ENCODE measurements at places on chromosomes 16 and 17. TPM values are rescaled to one million over a fixed set of nuclear protein-coding genes. Genes with fewer than 3 reads are reported as not detected.

The TLCD2 gene
- total RNA-seq, result 0.85 TPM

The ST6GALNAC1 gene
- total RNA-seq, result 1.1 TPM

The MTSS2 gene
- 1.1 TPM for total RNA-seq

The RAB34 gene
- 6.6 TPM for total RNA-seq

The PDK2 gene
- total RNA-seq, result 13.3 TPM

The MT1M gene
- not detected for total RNA-seq

The KRT20 gene
- total RNA-seq, result not detected

The TBC1D28 gene
- not detected for total RNA-seq

The SMPD3 gene
- total RNA-seq, result 0.12 TPM

The PLCD3 gene
- 4.3 TPM for total RNA-seq

The IRF8 gene
- 41.7 TPM for total RNA-seq

DNA sequence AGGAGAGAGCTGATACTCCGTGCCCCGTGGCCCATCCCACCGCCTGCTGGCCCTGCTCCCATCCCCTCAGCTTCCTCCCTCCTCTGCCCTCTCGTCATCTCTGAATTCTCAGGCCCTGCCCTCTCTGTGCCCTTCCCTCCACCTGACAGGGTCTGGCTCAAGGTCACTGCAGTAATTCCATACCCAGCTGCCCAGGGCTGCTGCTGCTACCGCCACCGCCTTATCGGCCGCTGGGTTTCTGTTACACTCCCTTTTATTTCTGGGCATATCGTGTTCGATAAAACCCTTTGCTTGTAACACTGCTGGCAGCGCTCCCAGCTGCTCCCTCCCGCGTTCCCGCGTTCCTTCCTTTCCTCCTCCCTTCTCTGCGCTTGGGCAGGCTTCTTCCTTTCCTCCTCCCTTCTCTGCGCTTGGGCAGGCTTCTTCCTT lies 1.2 kb downstream of the EPN3 start:
- H3K27me3 ChIP-seq, result peaks cover 49% of the 10 kb centered on the region
- H3K4me1 ChIP-seq, result peaks cover 16% of the 10 kb centered on the region
- H3K27ac ChIP-seq, result no peak overlapping the region
- no peaks in the 10 kb centered on the region for H3K36me3 ChIP-seq
- DNase-seq, result no peak

DNA sequence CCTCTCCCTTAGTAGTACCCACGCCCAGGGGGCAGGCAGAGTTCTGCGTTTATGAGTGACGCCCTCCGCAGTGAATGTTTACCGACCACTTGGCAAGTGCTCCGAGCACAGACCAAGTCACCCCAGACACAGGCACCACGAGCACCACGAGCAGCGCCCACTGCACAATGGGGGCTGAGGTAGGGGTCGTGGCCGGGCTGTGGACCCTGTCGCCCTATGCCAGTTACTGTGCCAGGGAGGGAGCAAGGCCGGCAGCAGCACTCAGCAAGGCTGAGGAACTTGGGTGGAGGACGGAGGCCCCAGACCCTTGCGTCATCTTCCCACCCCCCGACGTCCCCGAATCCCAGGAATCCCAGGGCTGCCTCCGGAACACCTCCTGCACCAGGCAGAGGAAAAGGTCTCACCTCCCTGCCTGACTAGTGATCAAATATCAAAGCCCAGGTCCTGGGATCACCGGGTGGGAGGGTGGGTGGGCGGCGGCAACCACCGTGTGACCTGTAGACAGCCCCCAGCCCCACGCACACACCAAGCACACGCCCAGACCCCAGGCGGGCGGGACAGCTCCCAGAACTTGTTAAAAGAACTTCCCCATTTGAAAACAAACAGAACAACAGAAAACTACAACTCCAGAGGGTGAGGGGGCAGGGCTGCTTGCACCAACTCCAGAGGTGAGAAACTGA lies 5.4 kb downstream of the VASN start:
- H3K36me3 ChIP-seq, result peaks cover 2% of the 10 kb centered on the region
- H3K4me1 ChIP-seq, result peaks cover 22% of the 10 kb centered on the region
- no peaks in the 10 kb centered on the region for H3K27me3 ChIP-seq
- no peak overlapping the region for H3K27ac ChIP-seq
- no peak overlapping the region for H3K4me3 ChIP-seq

GRCh38 chr17:45770632-45771270 lies 13.4 kb upstream of the CRHR1 start:
- H3K36me3 ChIP-seq, result no peaks in the 10 kb centered on the region
- peaks cover 29% of the 10 kb centered on the region for H3K27me3 ChIP-seq
- no peak overlapping the region for H3K4me3 ChIP-seq

GRCh38 chr17:42414704-42415409 lies 8.2 kb downstream of the CAVIN1 start:
- H3K27ac ChIP-seq, result peak overlapping the region; percentile 69
- peaks cover 17% of the 10 kb centered on the region for H3K4me1 ChIP-seq
- DNase-seq, result peak; percentile 87
- H3K4me3 ChIP-seq, result peak overlapping the region; percentile 49

- no peaks in the 10 kb centered on the region for H3K27me3 ChIP-seq
- no peak overlapping the region for H3K4me3 ChIP-seq
- no peak for DNase-seq
- no peaks in the 10 kb centered on the region for H3K4me1 ChIP-seq
- H3K27ac ChIP-seq, result no peak overlapping the region
Measured at GRCh38 chr16:55184052-55184451, 140.0 kb upstream of the IRX6 start.

GRCh38 chr16:27430512-27430911 lies 28.5 kb downstream of the IL21R start:
- no peak for DNase-seq
- H3K27ac ChIP-seq, result peak overlapping the region; percentile 53
- no peak overlapping the region for H3K4me3 ChIP-seq
- no peaks in the 10 kb centered on the region for H3K27me3 ChIP-seq
- H3K4me1 ChIP-seq, result peaks cover 49% of the 10 kb centered on the region

DNA sequence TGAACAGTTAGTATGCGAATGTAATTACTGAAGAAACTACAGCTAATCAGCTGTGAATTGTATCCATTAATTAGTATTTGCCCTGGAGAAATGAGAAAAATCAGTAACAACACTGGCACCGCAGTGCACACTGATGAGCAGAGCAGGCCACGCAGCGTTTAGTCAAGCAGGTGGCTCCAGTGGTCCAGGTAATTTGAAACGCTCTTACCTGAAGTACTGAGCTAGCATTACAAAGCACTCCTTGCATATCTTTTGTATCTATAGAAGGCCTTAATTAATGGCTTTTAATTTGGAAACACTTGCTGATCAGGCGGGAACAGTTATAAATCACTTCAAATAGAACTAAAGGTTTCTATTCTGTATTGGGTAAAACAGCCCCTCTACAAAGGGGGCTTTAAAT lies 76.4 kb downstream of the TOX3 start:
- no peak overlapping the region for H3K4me3 ChIP-seq
- H3K27me3 ChIP-seq, result no peaks in the 10 kb centered on the region
- no peak overlapping the region for H3K27ac ChIP-seq
- H3K4me1 ChIP-seq, result no peaks in the 10 kb centered on the region
- no peaks in the 10 kb centered on the region for H3K36me3 ChIP-seq

DNA sequence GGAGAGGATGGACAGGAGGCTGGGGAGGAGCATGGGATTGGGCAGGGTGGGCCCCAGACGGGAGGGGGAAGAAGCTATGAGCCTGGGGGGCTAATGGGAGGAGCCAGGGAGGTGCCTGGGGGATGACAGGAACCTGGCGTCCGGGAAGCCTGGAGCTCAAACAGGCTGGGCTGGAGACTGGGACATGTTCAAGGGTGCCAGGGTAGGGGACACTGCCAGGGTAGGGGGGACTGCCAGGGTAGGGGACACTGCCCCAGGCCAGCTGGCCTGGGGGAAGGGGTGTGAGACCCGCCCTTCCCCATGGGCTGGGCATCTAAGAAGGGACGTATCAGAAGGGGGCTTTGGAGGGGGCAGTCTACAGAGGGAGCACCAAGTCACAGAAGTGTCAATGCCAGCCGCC lies 7.0 kb upstream of the FAM83G start:
- no peaks in the 10 kb centered on the region for H3K36me3 ChIP-seq
- no peak for DNase-seq
- no peak overlapping the region for H3K4me3 ChIP-seq
- H3K27ac ChIP-seq, result no peak overlapping the region
- H3K4me1 ChIP-seq, result no peaks in the 10 kb centered on the region

DNA sequence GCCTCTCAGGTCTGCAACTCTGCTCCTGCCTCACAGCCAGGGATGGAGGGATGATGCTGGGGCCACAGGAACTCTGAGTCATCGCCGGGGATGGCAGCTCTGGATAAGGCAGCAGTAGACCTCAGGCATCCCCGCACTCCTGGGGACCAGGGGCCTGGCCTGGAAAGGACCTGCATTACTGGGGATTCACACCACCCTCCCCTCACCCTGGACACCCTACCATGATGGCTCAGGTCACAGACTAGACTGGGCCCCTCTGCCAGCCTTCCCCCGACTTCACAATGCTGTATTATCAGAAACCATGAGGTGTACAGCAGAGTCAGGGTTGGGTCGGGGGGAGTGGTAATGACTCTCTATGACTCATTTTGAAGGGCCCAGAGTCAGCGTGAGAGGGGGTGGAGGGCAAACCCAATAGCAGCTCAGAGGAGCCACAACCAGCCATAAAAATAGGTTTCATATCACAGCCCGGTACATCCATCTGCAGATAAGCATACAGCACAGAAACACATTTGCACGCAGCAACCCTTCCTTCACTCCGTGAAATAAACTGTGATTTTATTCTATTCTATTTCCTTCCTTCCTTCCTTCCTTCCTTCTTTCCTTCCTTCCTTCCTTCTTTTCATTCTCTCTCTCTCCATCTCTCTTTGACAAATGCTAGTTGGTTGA lies 28.8 kb downstream of the DYNLRB2 start:
- DNase-seq, result peak; percentile 92
- peaks cover 36% of the 10 kb centered on the region for H3K4me1 ChIP-seq
- no peaks in the 10 kb centered on the region for H3K27me3 ChIP-seq
- no peaks in the 10 kb centered on the region for H3K36me3 ChIP-seq
- H3K27ac ChIP-seq, result peak overlapping the region; percentile 85

- no peaks in the 10 kb centered on the region for H3K27me3 ChIP-seq
- peaks cover 48% of the 10 kb centered on the region for H3K4me1 ChIP-seq
- H3K27ac ChIP-seq, result no peak overlapping the region
Measured at GRCh38 chr16:53711390-53711789, 7.4 kb downstream of the FTO start.

GRCh38 chr17:44581868-44582267 lies 24.6 kb downstream of the FZD2 start:
- H3K27me3 ChIP-seq, result peaks cover 17% of the 10 kb centered on the region
- H3K4me3 ChIP-seq, result no peak overlapping the region
- DNase-seq, result peak; percentile 15

DNA sequence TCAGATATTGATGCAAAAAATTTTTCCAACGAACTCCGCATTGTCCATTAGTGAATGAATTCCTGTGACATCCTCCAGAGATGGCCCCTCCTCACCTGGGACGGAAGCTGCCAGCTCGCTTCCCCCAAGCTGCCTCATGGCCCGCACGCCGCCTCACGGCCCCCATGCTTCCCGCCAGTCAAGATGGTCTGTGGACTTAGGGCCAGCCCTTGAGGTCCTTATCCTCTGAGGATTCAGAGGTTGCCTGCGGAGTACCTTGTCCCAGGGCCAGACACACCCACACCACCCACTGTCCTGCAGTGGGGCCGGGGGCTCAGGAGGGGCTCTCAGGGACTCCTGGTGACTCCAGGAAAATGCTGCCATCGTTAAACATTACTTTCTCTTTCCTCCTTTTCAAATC lies 73.6 kb downstream of the SEC14L1 start:
- no peaks in the 10 kb centered on the region for H3K27me3 ChIP-seq
- H3K4me3 ChIP-seq, result no peak overlapping the region
- DNase-seq, result no peak
- H3K27ac ChIP-seq, result no peak overlapping the region

DNA sequence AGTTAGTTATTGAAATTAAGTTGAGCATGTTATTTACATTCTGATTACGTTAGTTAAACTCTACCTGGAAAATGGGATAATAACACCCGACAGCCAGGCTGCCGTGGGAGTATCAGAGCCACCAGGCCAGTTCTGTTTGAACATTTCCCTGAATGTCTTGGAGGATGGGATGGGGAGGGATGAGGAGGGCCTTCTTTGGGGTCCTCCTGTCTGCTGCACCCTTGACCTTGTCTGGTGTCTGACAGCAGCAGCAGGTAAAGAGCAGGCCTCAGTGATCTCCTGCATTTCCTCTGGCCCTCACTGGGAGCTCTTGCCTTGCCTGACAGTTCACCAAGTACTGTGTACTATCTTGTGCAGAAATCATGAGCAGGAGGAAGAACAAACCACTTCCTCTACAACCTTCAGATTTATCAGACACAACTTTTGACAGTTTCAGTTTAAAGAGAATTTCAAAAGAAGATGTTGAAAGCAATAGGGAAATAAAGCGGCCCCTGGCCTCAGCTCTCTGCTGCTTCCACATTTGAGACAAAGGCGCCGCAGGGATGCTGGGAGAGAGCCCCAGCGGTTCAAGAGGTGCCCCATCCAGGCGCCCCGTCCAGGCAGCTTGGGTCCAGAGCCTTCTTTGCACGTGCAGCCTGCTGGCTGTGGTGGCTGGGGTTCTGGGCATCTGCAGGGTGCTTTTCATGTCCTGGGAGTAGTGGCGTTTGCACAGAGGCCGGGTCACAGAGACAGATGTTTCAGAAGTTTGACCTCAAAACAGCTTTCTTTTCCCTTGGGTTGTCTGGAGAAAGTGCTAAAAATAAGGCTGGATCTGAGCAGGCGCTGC lies 25.3 kb downstream of the CMIP start:
- no peaks in the 10 kb centered on the region for H3K27me3 ChIP-seq
- H3K4me3 ChIP-seq, result peak overlapping the region; percentile 21
- H3K36me3 ChIP-seq, result no peaks in the 10 kb centered on the region
- peaks cover 57% of the 10 kb centered on the region for H3K4me1 ChIP-seq
- peak; percentile 46 for DNase-seq

- no peak overlapping the region for H3K4me3 ChIP-seq
- no peak overlapping the region for H3K27ac ChIP-seq
- peaks cover 16% of the 10 kb centered on the region for H3K4me1 ChIP-seq
- H3K36me3 ChIP-seq, result peaks cover 46% of the 10 kb centered on the region
- DNase-seq, result no peak
Measured at GRCh38 chr16:88597856-88598491, 27.8 kb downstream of the ZC3H18 start.

- peak overlapping the region; percentile 100 for H3K4me3 ChIP-seq
- peak overlapping the region; percentile 97 for H3K27ac ChIP-seq
- H3K27me3 ChIP-seq, result no peaks in the 10 kb centered on the region
- no peak for DNase-seq
- peaks cover 31% of the 10 kb centered on the region for H3K36me3 ChIP-seq
Measured at GRCh38 chr16:29789775-29790182, 772 bp upstream of the KIF22 start.

GRCh38 chr17:78946131-78946530 lies 20.9 kb upstream of the TIMP2 start:
- peaks cover 4% of the 10 kb centered on the region for H3K27me3 ChIP-seq
- H3K36me3 ChIP-seq, result peaks cover 1% of the 10 kb centered on the region
- no peaks in the 10 kb centered on the region for H3K4me1 ChIP-seq
- no peak overlapping the region for H3K27ac ChIP-seq

- H3K36me3 ChIP-seq, result no peaks in the 10 kb centered on the region
- H3K27me3 ChIP-seq, result no peaks in the 10 kb centered on the region
- peaks cover 43% of the 10 kb centered on the region for H3K4me1 ChIP-seq
Measured at GRCh38 chr17:41404024-41404671, 6.7 kb upstream of the KRT31 start.

DNA sequence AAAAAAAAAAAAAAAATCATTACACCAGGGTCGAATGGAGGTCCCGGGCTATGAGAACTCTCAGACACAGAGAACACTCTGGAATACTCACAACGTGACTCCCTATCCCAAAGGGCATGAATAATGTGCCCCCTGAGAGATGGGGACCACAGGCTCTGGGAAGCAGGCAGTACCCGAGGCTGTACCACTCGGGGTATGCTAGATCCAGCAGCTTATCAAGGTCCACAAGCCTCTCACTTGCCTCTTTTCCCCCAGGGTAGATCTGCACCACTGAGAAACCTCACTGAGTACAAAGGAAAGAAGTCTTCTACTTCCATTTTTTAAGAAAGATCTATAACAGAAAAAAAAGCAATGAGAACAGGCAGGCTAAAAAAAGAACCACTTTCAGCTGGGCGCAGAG lies 40.5 kb downstream of the WDR59 start:
- no peak for DNase-seq
- peaks cover 27% of the 10 kb centered on the region for H3K36me3 ChIP-seq
- H3K27ac ChIP-seq, result no peak overlapping the region
- no peaks in the 10 kb centered on the region for H3K4me1 ChIP-seq
- H3K27me3 ChIP-seq, result no peaks in the 10 kb centered on the region
